ENCODE measurements at places on chromosomes 2 and 18. TPM values are rescaled to one million over a fixed set of nuclear protein-coding genes. Genes with fewer than 3 reads are reported as not detected.
A peak's percentile ranks its signal among the peaks of the same experiment; 100 is the strongest.

DNA sequence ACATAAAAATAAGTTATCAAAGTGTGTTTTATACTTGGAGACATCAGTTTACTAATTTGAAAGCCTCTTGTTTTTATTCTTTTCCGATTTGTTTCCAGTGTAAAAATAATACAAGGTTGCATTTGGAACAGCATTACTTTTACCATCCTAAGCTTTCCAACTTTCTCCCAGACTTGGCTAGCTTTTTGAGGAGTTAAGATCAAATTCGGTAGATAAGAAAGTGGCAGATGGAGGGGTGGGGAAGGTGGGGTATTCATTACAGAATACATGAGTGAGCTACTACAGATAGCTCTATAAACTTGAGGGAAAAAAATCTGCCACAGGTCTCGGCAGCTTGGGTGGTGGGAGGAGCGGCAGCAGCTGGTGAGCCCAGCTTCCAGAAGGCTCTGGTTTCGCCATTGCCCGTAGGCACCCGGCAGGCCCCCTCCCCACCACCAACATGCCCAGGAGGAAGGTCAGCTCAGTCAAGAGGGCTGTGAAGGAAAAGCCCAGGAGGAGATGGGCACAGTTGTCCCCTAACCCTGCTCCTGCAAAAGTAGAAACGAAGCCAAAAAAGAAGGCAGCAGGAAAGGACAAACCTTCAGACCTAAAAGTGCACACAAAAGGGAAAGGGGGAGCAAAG, 18.6 kb upstream of the RMC1 start:
- no peak for DNase-seq
- peaks cover 16% of the 10 kb centered on the region for H3K4me1 ChIP-seq
- H3K4me3 ChIP-seq = no peak overlapping the region
- no peaks in the 10 kb centered on the region for H3K36me3 ChIP-seq
- peak overlapping the region; percentile 62 for H3K27ac ChIP-seq

DNA sequence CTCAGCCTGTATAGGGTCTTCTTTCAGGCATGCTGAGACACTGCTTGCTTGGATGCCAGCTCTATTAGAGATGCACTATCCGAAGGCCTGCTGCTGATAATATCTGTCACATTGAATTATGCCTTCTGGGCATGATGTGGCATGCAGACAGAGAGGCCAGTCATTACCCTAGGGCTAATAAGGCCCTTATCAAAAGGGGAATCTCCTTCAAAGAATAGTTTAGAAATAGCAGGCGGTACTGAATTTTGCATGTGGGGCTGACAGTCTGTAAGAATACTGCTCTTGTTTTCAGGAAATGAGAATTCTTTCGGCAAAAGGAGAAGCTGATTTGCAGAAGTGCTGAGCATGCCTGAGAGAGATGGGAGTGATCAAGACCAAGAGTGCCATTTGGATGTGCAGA, 13.1 kb upstream of the LHCGR start:
- peaks cover 10% of the 10 kb centered on the region for H3K27me3 ChIP-seq
- H3K36me3 ChIP-seq = no peaks in the 10 kb centered on the region
- no peak for DNase-seq

DNA sequence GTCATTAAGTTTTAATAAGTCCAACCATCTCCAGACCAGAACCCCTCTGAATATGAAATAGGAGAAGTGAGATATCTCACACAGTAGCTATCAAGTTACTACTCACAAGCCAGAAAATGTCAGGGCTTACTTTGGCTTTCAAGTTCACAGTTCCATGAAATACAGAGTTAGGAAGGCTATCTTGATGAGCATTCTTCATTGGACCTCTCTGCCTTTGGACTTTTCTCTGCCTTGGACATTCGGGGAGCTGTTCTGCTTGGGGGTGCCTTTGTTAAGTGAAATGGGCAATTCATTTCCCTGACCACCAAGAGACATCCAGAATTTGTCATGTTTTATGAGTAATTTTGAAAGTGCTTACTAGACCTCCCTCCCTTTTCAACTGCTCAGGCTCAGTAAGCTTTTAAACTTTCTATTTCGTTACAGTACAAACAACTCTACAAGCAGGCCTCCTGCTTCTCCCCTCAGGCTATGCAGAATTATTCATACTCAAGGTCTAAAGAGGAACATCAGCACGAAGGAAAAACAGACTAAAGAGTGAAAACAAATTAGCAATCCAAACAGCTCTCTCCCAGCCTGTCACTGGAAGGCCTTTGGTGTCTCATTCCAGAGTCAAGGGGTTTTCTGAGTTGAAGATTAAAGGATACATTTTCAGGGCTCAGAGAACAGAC, 95.3 kb downstream of the MREG start:
- no peak for DNase-seq
- no peak overlapping the region for H3K27ac ChIP-seq
- peaks cover 3% of the 10 kb centered on the region for H3K36me3 ChIP-seq
- peaks cover 61% of the 10 kb centered on the region for H3K27me3 ChIP-seq

- no peaks in the 10 kb centered on the region for H3K36me3 ChIP-seq
- H3K27me3 ChIP-seq = peaks cover 13% of the 10 kb centered on the region
- H3K4me1 ChIP-seq = peaks cover 7% of the 10 kb centered on the region
- no peak for DNase-seq
- H3K4me3 ChIP-seq = no peak overlapping the region
Observed at GRCh38 chr2:38498045-38498481, 104.7 kb downstream of the HNRNPLL start.

DNA sequence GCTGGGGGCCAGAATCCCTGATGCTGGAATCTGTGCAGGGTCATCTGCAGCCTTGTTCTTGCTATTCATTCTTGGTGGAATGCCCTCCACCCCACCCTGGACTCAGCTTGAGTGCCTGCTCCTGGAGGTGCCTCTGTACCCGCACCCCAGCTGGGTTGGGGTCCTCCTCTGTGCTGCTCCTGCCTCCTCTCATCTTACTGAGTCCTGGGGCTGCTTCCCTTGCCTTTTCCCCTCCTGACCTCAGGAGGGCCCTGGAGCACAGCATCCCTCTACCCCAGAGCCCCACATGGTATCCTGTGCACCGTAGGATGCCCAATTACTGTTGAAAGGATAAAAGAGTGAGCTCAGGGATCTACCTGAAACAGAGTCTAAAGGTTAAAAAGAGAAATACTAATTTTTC, 81.6 kb downstream of the CIB4 start:
- H3K4me1 ChIP-seq = peaks cover 6% of the 10 kb centered on the region
- H3K36me3 ChIP-seq = peaks cover under 1% of the 10 kb centered on the region
- peaks cover 92% of the 10 kb centered on the region for H3K27me3 ChIP-seq

- H3K4me3 ChIP-seq = no peak overlapping the region
- no peak for DNase-seq
- H3K27ac ChIP-seq = no peak overlapping the region
- H3K4me1 ChIP-seq = peaks cover 11% of the 10 kb centered on the region
- H3K36me3 ChIP-seq = peaks cover 2% of the 10 kb centered on the region
Observed at GRCh38 chr2:160564591-160564990, 71.0 kb upstream of the RBMS1 start.

GRCh38 chr2:43318791-43319190, 92.4 kb upstream of the ZFP36L2 start:
- no peak overlapping the region for H3K4me3 ChIP-seq
- H3K27me3 ChIP-seq = no peaks in the 10 kb centered on the region
- no peak for DNase-seq
- H3K4me1 ChIP-seq = peaks cover 4% of the 10 kb centered on the region
- no peak overlapping the region for H3K27ac ChIP-seq
- peaks cover 5% of the 10 kb centered on the region for H3K36me3 ChIP-seq

- DNase-seq = no peak
- H3K4me3 ChIP-seq = no peak overlapping the region
- H3K27me3 ChIP-seq = peaks cover 56% of the 10 kb centered on the region
- H3K36me3 ChIP-seq = no peaks in the 10 kb centered on the region
- H3K4me1 ChIP-seq = peaks cover 3% of the 10 kb centered on the region
- no peak overlapping the region for H3K27ac ChIP-seq
Observed at GRCh38 chr2:106563195-106563594, 76.0 kb downstream of the CD8B2 start.

DNA sequence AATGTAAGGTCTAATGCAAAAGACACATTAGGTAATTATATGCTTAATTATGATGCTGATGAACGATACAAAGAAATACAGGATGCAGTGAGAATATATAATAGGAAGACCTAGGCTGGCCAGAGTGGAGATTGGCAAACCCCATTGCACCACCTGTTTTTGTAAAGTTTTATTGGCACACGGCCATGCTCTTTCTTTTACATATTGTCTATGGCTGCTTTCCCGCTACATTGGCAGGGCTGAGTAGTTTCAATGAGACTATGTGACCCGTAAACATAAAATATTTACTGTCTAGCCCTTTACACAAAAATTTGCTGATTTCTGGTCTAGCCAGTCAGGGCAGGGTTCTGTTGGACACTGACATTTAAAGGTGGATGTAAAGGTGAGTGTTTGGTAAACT, 5.4 kb downstream of the SEC11C start:
- H3K27ac ChIP-seq = peak overlapping the region; percentile 51
- no peak for DNase-seq
- peaks cover 66% of the 10 kb centered on the region for H3K4me1 ChIP-seq
- H3K27me3 ChIP-seq = no peaks in the 10 kb centered on the region

The VWC2L gene
- not detected for total RNA-seq

The CNDP1 gene
- total RNA-seq = 0.20 TPM

The SH3BP4 gene
- total RNA-seq = 0.15 TPM

The CFC1 gene
- total RNA-seq = not detected

The MYO5B gene
- total RNA-seq = 0.12 TPM

All from T-helper 17 cell (primary cell).